COLO829 (cell line): ENCODE measurements at places on chromosomes 12 and 14.
A peak's percentile ranks its signal among the peaks of the same experiment; 100 is the strongest.

DNA sequence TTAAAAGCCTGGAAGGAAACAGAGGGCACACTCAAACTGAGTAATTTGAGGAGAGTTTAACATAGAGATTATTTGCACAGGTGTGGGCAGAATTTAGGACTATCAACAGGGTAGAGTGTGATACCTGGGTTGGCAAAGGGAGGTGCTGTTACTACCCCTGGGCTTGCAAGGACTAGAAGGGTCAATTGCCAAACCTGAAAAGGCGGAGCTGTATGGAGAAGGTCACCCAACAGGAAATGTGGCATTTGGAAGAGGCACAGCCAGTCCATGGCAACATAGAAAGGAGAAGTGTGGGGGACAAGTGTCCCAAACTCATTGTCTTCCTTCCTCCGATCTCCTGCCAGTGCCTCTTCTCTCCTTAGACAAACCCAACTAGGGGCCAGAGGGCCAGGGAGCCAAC, 21.6 kb upstream of the MED13L start:
- no peak for DNase-seq

- no peak for DNase-seq
These were observed 7.0 kb downstream of the VCPKMT start for GRCh38 chr14:50109342-50109741.

- DNase-seq = no peak
These were observed 2.5 kb upstream of the CELA1 start for GRCh38 chr12:51349026-51349425.

GRCh38 chr14:95101736-95102679, 55.3 kb downstream of the DICER1 start:
- DNase-seq = no peak

GRCh38 chr14:55450987-55451386, 10.6 kb upstream of the TBPL2 start:
- DNase-seq = no peak

GRCh38 chr12:87233671-87234070, 795.5 kb downstream of the C12orf50 start:
- no peak for DNase-seq

- no peak for DNase-seq
These were observed 104.3 kb downstream of the DUSP6 start for GRCh38 chr12:89247967-89248366.

GRCh38 chr12:75212072-75212471, 2.4 kb upstream of the KCNC2 start:
- DNase-seq = no peak

GRCh38 chr14:52332269-52332668, 18.2 kb downstream of the PTGER2 start:
- DNase-seq = no peak

DNA sequence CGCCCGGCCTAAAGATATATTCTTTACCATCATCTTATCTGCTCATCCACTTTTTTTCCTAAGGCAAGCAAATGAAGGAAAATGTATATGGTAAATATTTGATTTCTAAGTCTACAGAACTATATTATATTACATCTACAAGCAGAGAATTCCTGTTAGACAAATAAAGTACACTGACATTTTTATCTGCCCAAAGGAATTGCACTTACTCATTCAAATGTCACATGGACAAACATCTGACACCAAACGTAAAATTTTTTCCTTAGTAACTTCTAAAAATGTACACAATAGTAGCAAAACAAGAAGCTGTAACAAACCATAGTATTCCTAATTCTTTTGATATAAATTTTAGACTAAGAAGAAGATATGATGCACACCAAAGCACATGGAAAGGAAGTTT, 51.0 kb downstream of the SPPL3 start:
- DNase-seq = no peak

DNA sequence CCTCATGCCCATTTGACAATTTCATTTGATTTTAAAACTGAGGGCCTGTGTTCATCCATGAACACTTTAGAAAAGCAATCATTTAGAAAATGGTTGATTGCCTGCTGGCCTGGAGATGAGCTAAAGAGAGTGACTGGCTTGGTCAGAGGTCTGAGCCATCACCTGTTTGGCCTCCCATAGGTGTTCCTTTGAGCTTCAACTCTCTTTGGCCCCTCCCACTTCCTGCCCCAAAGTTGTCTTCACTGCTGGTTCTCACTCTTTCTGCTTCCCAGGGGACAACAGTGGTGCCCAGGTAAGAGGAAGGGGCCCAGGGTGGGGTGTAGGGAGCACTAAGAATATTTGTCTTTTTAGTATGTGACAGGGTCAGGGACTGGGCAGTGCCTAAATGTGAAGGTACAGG, 4.9 kb upstream of the TCP11L2 start:
- DNase-seq = no peak

DNA sequence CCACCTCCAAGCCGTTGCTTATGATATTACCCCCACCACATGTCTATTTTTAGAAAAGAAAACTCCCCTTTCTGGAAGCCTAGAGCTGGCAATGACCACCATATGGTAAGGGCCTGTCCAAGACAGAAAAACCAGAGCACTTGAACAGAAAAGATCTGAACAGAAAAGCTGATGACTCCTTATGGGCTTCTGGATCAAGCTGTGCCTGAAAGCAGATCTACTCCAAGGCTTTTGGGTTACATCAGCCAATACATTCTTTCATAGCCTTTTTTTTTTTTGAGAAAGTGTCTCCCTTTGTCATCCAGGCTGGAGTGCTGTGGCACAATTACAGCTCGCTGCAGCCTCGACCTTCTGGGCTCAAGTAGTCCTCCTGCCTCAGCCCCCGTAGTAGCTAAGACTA, 16.8 kb upstream of the OAS2 start:
- DNase-seq = no peak

- DNase-seq = peak; percentile 12
These were observed 688 bp downstream of the C12orf71 start for GRCh38 chr12:27081668-27082111.

GRCh38 chr12:74537126-74537706, 419 bp upstream of the ATXN7L3B start:
- peak; percentile 65 for DNase-seq

- DNase-seq = no peak
These were observed 36.1 kb upstream of the KRAS start for GRCh38 chr12:25286837-25287236.

GRCh38 chr14:34629657-34630529, at the start of gene SNX6:
Gene SNX6, minus strand, starts transcription at chr14:34630148. Its CDS starts 32 bp downstream, at chr14:34630116.
- DNase-seq = peak; percentile 94

GRCh38 chr14:45709541-45709940, 456.5 kb upstream of the MIS18BP1 start:
- DNase-seq = no peak

GRCh38 chr14:104385531-104386101, 193.9 kb upstream of the C14orf180 start:
- DNase-seq = no peak

GRCh38 chr12:55729819-55730818, 1.3 kb upstream of the CD63 start:
- DNase-seq = peak; percentile 77

DNA sequence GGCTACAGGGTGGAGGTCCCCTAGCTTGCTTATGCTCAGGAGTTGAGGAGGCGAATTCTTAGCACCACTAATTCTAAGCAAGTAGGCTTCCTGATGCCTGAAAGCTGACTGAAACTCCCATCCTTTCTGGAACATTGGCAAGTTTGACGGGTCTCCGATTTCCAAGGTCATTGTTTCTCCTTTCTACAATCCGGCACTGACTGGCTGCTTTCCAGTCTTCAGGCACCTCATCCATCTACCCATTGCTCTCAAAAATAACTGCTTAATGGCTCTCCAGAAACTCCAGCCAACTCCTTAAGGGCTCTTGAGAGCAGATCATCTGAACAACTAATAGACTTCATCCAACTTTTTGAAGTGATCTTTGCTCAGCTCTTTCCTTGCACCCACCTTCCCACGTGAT, 13.3 kb downstream of the REM2 start:
- no peak for DNase-seq

- no peak for DNase-seq
These were observed 66.0 kb downstream of the TC2N start for GRCh38 chr14:91801358-91801757.

- no peak for DNase-seq
These were observed 1.8 kb downstream of the IFT43 start for GRCh38 chr14:75987201-75987970.

GRCh38 chr14:101473795-101474562, 87.3 kb upstream of the DIO3 start:
- no peak for DNase-seq

- DNase-seq = no peak
These were observed 83.8 kb downstream of the PEBP1 start for GRCh38 chr12:118219772-118220171.

DNA sequence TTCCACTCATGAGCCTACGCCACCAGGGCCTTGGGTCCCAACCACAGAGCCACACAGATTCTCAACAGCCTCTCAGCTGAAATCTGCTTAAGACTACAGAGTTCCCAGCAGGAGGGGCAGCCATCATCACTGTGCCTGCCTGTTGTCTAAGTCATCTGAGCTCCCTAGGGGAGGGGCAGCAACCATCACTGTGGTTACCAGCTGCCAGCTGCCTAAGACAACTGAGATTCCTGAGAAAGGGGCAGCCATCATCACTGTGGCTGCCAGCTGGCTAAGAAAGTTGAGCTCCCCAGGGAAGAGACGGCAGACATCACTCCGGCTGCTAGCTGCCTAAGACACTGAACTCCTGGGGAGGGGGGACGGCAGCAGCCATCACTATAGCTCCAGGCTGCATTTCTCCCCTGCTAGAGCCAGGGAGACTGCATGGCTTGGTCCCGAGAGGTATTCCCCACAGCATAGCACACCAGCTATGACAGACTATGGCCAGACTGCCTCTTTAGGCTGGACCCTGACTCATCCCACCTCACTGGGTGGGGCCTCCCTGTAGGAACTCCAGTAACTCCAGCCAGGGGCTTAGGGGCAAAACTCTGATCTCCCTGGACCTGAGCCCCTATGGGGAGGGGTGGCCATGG, 37.2 kb upstream of the C14orf132 start:
- no peak for DNase-seq

- no peak for DNase-seq
These were observed 20.8 kb downstream of the SERPINA1 start for GRCh38 chr14:94367347-94368242.

DNA sequence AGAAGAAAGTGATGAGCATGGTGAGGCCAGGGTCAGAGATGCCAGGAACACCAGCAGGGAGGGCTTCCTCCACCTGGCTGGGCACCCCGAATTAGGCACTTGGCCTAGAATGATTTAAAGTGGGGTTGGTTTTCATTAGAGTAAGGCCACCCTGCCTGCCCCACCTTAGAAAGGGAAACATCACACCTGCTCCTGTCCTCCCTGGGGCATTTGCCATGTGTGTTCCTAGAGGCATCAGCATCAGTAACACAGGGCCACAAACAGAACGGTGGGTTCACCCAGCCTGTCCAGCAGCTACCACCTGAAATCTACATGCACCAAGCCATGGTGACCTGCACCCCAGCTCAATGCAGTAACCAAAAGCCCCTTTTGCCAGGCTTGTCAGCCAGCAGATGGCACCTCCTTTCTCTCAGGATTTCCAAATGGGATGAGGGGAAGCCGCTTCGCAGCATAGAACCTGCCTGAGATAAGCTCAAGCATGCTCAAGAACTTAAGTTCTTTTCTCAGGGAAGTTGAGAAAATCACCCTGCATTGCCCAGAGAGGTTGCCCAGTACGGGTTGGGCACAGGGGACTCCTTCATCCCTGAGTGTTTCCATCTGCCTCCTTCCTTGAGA, 338.8 kb downstream of the DPF3 start:
- DNase-seq = no peak

DNA sequence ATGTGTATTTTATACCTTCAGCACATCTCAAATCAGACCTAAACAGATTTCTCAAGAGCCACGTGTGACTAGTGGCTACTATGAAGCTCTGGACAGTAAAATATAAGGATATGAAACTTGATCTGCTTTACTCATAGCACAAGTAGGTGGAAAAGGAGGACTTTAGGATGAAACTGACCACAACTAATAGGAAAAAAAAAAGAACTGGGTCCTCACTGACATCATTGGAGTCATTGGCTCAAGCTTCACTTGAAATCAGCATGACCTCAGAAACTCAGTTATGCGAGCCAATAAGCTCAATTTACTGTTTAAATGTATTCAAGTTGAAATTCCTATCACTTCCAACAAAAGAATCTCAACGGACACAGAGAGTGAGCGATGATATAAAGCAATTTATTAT, 34.1 kb upstream of the CIT start:
- peak; percentile 17 for DNase-seq
